Stimulated activated naive CD4-positive, alpha-beta T cell treated with Interleukin-2 at 50 U/mL for 16 hours (primary cell): ENCODE measurements at places on chromosomes 2 and 18.

- DNase-seq: no peak
These were observed 21.2 kb upstream of the SLC14A1 start for GRCh38 chr18:45702708-45703265.

DNA sequence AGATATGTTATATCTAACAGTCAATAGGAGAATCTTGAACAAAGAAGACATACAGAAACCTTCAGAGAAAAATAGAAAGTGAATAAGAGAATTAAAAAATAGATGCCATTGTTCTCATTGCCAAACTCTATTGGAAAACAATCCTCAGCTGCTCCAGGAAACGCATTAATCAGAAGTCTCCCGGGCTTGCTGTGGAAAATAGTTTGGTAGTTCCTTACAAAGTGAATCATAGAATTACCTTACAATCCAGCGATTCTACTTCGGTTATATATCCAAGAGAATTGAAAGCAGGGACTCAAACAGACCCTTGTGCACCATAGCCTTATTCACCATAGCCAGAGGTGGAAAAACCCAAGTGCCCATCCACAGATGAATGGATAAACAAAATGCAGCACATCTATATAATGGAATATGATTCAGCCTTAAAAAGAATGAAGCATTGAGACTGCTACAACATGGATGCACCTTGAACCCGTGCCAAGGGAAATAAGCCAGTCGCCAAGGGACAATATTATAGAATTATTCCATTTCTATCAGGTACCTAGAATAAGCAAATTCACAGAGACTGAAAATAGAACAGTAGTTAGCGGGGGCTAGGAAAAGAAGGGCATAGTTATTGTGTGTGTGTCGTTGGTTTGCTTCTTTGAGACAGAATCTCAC lies 21.9 kb upstream of the CHRNA1 start:
- no peak for DNase-seq

GRCh38 chr2:9756692-9757250 lies 86.5 kb upstream of the TAF1B start:
- DNase-seq: no peak

DNA sequence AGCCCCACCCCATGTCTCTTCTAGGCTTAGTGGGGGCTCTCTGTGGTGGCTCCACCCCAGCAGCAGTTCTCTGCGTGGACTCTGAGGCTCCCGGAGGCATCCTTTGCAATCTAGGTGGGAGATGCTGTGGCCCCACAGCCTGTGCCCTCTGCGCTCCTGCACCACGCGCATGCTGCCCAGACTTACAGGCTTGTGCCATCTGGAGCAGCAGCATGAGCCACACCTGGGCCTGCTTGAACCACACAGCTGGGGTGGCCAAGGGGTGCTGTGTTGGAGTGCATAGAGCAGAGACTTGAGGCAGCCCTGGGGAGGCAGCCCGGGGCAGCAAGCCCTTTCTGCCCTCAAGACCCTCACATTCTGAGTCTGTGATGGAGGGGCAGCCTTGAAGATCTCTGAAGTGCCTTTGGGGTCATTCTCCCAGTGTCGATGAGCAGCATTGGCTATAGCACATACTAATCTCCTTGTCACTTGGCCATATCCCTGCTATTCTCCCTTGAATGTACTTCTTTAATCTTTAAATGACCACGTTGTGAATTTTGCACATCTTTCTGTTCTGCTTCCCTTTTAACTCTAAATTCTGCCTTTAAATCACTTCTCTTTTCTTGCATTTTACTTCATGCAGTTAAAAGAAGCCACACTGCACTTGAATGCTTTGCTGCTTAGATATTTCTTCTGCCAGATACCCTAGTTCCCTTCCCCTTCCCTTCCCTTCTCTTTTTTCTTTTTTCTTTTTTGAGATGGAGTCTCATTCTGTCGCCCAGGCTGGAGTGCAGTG lies 62.4 kb downstream of the NCAPH start:
- DNase-seq: no peak

GRCh38 chr2:3636586-3637310 lies 21.3 kb upstream of the ALLC start:
- no peak for DNase-seq

- no peak for DNase-seq
These were observed 1303.8 kb upstream of the NRXN1 start for GRCh38 chr2:52335727-52336126.

GRCh38 chr2:60627412-60627811 lies 74.0 kb upstream of the BCL11A start:
- DNase-seq: no peak

DNA sequence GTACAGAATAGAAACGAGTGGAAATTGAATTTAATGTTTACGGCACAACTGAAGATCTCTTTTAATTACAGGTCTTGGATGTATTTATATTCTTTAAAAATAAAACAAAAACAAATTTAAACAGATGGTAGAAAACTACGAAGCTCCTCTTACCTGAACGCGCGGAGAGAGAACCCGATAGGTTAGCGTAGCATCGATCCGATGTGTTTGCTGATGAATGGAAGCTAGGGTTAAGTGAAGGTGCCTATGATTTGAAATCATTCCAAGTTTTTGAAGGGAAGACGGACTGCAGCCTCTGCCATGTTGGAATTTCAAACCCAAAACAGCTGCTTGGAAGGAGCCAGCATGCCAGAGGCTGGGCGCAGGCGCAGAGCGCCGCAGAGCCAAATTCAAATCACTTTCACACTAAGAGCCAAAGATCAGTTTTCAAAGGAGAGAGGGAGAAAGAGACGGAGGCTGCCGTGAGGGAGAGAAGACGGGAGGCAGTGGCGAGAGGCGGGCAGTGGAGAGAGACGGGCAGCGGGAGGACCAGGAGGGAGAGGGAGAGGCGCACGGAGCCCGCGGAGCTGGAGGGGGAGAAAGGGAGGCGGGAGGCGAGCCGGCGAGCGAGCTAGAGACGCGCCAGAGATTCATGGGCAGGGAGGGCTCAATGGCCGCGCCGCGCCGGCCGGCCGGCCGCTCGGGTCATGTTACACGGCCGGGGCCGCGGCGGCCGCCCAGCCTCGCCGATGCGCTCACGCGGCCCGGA lies at the start of gene FIGN:
TSS of gene FIGN (minus strand) at position 324 of the 748 bp plus-strand sequence. CDS start 1,081 bp downstream, outside the sequence.
- no peak for DNase-seq

- DNase-seq: no peak
These were observed 7.9 kb downstream of the PPP3R1 start for GRCh38 chr2:68244456-68244855.

- DNase-seq: no peak
These were observed 6.4 kb upstream of the PROC start for GRCh38 chr2:127411653-127412369.
